Hypothalamus (tissue), 51 donors: ENCODE measurements at places on chromosomes 13 and 19.

DNA sequence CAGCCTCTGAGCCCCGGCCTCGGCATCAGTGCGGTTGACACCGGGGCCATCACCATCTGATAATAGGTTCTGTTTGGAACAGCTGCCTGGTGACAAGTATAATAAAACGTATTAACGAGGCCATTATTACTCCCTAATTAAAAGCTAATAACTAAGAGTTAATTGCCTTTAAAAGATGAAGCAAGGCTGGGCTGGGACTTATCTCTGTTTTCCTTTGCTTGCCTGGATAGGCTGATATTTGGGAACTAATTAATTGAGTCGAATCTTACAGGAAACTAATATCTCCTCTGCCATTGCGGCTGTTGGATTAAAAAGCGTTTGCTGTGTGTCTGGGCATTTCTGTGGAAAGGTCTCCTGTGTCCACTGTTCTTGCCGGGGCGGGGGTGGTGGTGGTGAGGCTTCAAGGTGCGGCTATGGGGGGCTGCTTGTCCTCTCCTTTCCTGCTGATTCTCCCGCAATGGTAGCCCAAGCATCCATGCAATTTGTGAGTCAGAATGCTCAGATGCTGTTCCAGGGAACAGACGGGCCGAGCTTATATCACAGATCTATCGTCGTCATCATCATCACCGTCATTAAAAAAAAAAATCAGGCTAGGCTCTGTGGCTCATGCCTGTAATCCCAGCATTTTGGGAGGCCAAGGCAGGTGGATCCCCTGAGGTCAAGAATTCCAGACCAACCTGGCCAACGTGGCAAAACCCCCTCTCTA is 162.7 kb downstream of the PTPRS start:
- DNase-seq = no peak

GRCh38 chr13:81184556-81185265 is 843.8 kb upstream of the SPRY2 start:
- no peak for DNase-seq

DNA sequence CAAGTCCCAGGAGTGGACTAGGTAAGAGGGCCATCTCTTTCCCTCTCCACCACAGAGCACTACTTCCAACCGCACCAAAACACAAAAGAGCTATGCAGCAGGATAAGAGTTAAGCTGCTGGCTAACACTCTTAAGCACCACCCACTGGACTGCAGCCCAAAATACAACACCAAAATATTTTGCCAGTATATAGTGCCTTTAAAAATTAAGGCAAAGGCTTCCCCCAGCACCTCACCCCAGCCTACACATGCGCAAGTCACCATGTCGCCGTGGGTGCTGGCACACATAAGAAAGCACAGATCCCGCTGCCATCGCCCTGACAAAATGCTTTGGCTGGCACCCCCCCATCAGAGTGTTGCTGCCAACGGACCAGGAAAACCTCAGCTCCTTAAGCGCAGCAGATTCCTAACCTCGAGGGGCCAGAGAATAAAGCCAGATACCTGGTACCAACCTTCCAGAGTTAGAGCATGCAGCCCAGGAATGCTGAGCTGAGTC is 608.3 kb downstream of the PCDH17 start:
- DNase-seq = no peak

DNA sequence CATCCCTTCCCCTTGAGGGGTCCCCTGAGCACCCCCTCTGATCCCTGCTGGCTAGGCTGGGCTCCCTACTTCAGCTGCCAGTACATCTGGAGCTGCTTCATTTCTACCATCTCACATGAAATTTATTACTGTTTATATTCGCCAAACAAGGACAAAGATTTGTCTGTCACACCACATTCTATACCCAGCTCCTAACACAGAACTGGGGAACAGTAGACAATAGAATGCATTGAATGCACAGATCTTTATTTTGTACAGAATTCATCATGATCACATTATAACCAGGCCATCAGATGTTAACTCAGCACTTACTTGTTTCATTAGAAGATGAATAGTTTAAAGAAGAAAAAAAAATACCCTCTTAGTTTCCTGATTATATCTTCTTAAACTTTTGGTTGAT is 159.4 kb downstream of the KLF5 start:
- DNase-seq = no peak

DNA sequence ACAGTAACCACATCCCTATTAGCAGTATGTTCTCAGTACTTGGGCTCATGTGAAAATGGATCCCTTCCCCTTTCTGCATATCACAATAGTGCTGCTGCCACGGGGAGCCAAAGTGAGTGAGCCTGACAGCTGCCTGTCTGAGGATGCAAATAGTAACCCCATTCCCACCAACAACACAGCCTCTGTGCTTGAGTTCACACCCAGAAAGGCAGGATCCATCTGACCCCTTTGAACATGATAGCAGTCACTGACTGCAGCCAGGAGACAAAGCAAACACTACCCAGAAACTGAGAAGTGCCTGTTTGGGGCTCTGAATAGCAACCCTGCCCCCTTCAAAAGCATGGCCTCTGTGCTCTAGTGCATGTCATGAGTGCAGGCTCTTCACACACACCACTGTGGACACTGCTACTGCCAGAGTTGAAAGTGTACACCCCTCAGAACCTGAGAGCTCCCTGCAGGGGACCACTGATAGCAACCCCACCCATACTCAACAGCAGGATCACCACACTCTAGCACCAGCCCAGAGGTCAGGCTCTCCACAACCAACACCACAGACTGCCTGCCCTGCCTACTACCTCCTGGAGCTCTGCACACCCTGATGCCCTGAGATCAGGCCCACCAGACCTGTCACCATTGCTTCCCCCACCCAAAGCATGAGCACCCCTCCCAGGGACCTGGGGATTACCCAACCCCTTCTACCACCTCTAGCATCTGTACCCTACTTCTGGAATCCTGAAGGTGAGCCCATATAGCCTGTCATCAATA is 1563.5 kb upstream of the PRR20A start:
- no peak for DNase-seq

DNA sequence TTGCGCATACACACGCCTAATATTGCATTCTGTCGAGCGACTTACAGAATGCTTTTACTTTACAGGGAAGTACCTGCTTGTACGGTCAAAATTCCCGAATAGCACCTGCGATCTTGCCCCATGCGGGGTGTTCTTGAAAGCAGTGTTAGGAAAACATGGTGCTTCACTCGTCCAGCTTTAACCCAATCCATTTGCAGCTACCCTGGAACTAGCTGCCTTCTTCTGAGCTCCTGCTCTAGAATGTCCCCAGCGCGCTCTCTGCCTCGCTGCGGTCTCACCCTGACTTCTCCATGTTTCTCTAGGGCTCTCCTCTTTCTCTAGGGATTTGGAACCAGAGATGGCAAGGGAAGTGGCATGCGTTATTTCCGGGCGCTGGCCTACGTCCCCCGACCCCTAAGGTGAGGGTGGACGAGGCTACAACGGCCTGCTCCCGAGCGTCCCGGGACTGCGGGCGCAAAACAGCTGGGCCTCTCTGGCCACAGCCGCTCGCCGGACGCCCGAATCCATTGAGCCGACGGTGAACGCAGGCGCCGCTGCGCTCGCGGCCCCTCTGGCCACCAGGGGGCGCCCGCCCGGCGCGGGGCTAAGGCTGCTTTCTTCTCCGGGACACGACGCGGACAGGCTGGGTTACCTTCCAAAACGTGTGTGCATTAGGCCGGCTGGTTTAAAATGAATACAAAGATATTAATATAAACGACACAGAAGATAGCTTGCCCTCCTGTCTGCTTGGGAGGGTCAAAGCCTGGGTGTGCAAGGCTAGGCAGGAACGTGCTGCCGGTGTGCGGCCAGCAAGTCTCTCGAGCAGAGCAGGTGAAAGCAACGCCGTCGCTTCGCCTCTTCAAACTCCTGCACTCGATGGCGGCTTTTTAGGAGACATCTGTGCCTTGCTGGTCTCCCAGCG is 1.8 kb upstream of the SPRY2 start:
- peak; percentile 85 for DNase-seq

- no peak for DNase-seq
Observed at GRCh38 chr19:41424335-41425173, 2.6 kb downstream of the B3GNT8 start.

DNA sequence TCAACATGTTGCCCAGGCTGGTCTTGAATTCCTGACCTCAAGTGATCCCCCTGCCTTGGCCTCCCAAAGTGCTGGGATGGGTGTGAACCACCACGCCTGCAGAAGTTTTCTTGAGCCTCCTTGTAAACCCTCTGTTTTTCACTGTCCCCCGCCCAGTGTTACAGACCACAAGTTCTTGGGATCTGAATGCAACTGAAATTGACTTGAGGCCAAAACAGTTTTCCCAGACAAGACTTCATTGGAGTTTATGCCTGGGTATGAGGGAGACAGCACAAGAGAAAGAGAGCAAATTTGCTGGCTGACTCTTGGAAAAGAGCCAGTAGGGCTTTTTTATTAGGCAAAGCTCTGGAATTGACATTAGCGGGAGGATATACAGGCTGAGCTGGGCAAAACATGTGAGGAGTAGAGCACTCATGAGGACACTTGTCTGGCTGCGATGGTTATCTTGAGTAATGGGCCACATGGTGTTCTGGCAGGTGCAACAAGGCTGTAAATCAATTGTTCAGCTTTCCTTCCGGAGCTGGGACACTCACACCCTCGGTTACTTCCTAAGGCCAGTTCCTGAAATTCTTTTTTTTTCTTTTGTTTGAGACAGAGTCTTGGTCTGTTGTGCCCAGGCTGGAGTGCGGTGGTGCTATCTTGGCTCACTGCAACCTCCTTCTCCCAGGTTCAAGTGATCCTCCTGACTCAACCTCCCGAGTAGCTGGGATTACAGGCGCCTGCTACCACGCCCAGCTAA is 12.7 kb upstream of the HNRNPL start:
- no peak for DNase-seq

- DNase-seq = peak; percentile 80
Observed at GRCh38 chr19:44356383-44357111, at the start of gene ZNF112. ZNF112 (minus strand) TSS chr19:44356680; CDS start chr19:44340539, 16,141 bp downstream.

DNA sequence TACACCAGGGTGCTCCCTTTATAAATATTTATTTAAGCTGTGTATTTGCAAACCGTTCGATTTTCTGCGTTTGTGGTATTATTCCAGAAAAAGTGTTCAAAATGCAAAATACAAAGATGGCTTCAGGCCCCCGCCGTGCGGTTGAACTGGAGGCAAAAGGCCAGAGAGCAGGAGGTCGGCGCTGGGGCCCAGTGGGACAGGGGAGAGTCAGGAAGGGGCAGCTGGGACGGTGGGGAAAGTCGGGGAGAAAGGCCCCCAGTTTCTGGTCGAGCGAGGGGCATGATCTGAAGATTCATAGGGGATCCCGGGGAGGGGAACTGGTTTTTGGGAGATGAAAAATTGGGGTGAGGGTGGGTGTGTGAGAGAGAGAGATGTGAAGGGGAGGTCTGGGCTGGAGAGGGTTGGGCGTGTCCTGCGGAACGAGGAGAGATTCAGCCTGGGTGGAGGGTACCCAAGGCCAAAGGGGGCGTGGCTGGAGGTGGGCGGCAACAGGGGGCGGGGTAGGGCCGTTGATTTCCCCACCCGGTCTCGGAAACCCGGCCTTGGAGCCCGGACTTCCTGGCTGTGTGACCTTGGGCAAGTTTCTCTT is 678 bp downstream of the ISOC2 start:
- DNase-seq = peak; percentile 46

DNA sequence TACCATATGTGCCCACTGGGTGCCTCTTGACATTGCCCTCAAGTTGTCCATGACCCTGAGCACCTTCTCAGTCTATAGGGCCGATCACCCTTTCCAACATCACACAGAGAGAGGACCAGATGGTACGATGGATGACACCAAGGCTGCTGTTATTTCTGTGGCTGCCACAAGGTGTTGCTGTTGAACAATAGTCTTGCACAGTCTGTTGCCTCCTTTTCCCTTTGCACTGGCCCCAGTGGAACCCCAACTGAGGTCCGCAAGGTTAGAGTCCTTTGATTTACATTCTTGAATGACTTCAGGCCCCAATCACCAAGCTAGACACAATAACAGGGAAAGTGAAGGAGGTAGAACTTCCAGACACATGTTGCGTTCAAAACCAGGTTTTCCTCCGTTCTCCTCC is 52.0 kb downstream of the TINCR start:
- no peak for DNase-seq

GRCh38 chr13:67168384-67168783 is 61.8 kb downstream of the PCDH9 start:
- no peak for DNase-seq

DNA sequence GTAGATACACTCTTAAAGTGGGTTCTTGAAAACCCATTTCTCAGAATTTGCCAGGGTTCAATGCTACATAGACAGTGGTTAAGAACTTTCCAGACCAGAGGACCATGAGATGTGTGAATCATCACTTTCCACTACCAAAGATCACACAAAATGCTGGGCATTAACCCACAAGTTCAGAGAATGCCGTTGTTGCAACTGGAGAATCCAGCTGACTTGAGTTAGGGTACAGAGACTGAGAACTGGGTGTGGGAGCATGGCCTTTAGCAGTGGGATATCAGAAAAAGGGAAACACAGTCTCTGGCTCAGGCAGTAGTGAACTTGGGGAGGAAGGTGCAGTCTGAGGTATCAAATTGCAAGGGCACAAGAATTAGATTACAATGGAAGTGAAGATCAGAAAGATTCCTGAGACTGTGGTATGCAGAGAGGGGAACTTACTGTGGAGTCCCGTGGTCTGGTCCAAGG is 51.5 kb upstream of the WDFY2 start:
- no peak for DNase-seq

GRCh38 chr13:74045583-74045982 is 88.6 kb downstream of the KLF12 start:
- DNase-seq = no peak

DNA sequence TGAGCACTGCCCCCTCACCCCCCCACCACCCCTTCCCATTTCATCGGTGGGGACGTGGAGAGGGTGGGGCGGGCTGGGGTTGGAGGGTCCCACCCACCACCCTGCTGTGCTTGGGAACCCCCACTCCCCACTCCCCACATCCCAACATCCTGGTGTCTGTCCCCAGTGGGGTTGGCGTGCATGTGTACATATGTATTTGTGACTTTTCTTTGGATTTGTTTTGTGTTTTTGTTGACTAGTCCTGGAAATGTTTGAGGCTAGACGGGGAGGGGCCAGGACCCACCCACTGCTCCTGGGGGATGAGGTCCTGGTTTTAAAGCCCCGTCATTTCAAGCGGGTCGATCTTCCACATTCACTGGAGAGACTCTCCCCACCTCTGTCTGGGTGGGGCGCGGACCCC is 3.0 kb upstream of the TEKTIP1 start:
- DNase-seq = no peak
